Peyer's patch (tissue), 4 donors: ENCODE measurements at places on chromosomes 5 and 9. TPM values are rescaled to one million over a fixed set of nuclear protein-coding genes. Genes with fewer than 3 reads are reported as not detected.

DNA sequence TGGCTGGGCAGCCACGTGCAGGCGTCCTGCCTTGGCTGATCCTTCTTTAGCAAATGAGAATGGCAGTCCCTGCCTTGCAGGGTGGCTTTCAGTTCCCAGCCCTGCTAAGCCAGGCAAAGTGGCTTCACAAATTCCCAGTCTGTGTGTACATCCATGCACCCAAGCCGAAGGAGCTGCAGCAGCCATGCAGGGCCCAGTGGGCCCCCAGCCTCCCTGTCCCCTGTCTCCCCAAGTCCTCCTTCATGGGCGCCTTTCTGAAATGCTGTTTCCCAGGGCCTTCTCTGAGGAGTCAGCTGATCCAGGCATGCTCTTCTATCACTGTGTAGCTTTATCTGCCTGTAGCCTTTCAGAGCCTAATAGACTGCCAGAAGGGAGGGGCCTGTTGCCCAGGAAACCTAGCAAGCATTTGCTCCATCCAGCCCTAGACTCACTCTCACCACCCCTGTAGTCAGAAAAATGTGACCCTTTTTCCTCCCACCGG, 47.4 kb upstream of the SHC3 start:
- DNase-seq = no peak

NR4A3 gene
- not detected for total RNA-seq

- DNase-seq = peak; percentile 71
Measured at GRCh38 chr9:124281931-124282371, 24.2 kb downstream of the NEK6 start.

DNA sequence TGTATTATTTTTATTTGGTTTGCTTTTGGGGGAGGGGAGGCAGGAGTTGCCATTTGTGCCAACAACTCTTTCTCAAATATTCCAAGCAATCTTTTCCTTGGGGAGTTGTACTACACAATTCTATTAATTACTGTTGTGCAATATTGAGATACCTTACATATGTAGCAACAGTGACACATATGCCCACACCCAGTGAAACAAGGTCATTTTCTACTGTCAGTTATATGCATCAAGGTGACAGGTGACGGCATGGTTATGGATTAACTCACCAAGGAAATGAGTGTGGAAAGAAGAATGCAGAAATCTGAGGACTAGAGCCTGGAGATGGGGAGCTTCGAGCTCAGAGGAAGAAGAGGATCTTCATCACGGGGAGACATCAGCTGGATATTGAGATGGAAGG, 17.9 kb upstream of the MSMP start:
- peak; percentile 71 for DNase-seq

PLAC8L1 gene
- not detected for total RNA-seq

- DNase-seq = no peak
Measured at GRCh38 chr9:38361473-38361850, 31.0 kb upstream of the ALDH1B1 start.

DNA sequence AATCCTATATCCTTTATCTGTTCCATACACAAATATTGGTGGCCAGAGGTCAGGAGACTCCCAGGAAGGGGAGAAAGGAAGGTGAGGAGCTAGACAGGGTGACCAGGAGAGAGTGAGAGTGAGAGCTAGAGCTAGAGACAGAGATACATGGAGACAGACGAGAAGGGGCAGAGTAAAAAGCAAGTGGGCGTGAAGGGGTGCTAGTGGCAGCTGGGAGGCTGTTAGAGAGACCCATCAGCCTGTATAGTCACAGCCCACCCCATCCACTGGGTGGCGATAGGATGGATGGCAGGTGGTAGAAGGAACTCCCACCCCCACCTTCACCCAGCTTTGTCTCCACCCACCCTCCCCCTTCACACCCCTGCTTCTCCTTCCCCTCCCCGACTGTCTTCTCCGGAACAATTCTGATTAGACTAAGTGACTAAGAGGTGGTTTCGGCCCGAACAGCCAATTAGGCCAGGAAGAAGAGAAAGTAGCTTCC, 32.8 kb downstream of the PCDH1 start:
- no peak for DNase-seq
